ENCODE measurements at places on chromosomes 3 and 15.

- DNase-seq = no peak
Measured at GRCh38 chr15:62901087-62901486, 141.5 kb upstream of the TPM1 start.

- no peak for DNase-seq
Measured at GRCh38 chr3:46908294-46908985, 30.9 kb downstream of the PTH1R start.

DNA sequence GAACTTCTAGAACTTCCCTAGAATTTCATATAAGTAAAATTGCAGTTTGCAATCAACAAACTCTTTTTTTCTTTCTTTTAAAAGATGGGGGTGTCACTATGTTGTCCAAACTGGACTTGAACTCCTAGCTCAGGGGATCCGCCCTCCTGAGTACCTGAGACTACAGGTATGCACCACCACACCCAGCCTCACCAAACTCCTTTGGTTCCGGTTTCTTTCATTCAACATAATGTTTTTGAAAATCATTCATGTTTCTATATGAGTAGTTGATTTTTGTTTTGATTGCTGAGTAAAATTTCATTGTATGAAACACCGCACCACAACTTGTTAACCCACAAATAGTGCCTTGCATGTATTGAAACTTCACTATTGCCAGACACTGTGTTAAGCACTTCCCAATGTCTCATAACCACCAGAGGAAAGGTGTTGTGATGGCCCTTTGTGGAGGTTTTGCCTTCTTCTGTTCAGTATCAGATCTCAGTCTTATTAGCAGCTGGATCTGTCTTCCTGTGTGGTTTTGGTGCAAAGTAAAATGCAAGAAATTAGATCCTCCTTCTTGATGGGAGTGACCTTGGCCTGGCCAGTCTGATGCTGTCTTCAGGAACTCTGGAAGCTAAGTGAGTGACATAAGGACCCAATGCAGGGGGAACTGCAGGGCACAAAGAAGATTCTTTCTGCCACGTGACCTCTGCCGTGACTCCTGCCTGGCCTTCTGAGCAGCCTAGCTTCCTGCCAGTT lies 78.8 kb upstream of the UBE2E1 start:
- no peak for DNase-seq

DNA sequence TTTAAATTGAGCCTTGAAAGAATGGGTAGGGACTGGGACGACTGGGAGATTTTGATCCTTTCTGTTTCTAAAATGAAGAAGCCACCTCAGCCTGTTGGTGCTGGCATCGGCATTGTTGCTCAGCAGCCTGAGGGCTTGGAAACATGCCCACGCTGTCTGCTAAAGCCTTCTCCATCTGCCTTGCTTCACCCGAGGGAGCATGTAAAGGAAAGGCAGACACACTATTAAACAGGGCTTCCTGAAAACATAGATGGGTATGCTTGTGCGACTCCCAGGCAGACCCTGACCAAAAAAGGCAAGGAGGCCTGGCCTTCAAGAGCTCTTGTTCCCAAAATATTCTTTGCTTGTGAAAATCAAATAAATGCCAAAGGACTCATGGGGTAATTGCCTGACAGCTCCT lies 84.2 kb upstream of the SLC4A7 start:
- DNase-seq = no peak

GRCh38 chr15:77474310-77474988 lies 53.8 kb downstream of the HMG20A start:
- no peak for DNase-seq

DNA sequence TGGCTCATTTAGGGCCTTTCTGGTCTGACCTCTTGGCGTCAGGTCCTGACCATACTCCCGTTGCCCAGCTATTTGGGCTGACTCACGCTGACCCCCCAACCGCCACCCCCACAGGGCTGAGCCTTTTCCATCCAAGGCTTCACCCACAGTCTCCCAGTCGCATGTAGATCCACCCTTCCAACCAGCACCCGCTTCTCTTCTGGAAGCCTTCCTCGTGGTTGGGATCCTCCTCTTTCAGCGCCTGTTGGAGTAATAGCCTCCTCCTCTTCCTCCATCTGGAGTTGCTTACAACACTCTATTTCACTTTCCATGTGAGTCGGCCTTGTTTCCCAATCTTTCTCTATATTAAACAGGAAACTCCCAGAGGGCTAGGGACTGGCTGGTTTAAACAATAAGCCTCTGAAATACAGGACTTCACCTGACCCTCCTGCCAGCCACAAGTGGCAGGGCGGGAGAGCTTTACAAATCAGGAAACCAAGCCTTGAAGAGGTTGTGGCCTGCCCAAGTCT lies 2.1 kb upstream of the ALAS1 start:
- DNase-seq = no peak

- no peak for DNase-seq
Measured at GRCh38 chr3:164360738-164361406, 717.4 kb downstream of the SI start.

DNA sequence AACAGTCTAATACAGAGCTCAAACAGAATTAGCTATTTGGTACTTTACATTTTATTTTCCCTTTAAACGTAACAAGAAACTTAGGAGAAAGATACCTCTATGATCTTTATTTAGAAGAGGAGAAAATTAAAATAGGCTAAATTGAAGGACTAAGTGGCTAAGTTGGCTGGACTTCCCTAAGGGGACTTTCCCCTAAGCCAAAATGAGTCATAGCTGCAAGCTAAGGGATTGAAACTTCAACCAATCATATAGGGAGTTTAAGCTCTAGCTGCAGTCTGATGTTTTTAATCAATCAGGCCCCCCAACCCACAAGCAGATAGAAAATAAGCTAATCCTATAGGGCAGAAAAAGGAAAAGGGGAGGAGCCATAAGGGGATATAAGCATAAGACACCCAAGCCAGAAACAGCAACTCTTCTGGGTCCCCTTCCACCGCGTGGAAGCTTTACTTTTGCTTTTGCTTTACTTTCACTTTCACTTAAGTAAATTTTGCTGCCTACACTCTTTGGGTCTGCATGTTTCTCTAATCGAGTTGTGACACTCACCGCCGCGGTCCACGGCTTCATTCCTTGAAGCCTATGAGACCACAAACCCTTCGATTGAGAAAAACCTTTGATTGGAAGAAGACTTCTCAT lies 1108.5 kb upstream of the EPHA6 start:
- no peak for DNase-seq

GRCh38 chr3:136632625-136633081 lies 119.5 kb downstream of the STAG1 start:
- no peak for DNase-seq

- DNase-seq = no peak
Measured at GRCh38 chr3:71893122-71893521, 108.2 kb upstream of the PROK2 start.

DNA sequence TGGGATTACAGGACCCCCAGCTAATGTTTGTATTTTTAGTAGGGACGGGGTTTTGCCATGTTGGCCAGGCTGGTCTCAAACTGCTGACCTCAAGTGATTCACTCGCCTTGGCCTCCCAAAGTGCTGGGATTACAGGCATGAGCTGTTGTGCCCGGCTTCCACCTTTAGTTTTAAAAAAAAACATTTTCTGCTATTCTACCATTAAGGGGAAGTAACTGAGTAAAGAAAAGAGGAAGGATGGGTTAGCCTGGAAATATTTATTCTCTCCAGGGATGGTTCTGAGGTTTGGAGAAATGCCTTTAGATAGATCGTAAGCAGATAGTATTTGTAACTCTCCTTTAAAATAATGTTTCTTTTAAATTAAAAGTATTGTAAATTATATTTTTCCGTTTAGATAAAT lies 3.1 kb downstream of the AP4E1 start:
- DNase-seq = no peak

- DNase-seq = no peak
Measured at GRCh38 chr15:100171411-100171810, 170.4 kb downstream of the ADAMTS17 start.

GRCh38 chr3:160312014-160312624 lies 86.9 kb downstream of the C3orf80 start:
- no peak for DNase-seq

GRCh38 chr3:54793171-54793570 lies 134.7 kb downstream of the LRTM1 start:
- no peak for DNase-seq

DNA sequence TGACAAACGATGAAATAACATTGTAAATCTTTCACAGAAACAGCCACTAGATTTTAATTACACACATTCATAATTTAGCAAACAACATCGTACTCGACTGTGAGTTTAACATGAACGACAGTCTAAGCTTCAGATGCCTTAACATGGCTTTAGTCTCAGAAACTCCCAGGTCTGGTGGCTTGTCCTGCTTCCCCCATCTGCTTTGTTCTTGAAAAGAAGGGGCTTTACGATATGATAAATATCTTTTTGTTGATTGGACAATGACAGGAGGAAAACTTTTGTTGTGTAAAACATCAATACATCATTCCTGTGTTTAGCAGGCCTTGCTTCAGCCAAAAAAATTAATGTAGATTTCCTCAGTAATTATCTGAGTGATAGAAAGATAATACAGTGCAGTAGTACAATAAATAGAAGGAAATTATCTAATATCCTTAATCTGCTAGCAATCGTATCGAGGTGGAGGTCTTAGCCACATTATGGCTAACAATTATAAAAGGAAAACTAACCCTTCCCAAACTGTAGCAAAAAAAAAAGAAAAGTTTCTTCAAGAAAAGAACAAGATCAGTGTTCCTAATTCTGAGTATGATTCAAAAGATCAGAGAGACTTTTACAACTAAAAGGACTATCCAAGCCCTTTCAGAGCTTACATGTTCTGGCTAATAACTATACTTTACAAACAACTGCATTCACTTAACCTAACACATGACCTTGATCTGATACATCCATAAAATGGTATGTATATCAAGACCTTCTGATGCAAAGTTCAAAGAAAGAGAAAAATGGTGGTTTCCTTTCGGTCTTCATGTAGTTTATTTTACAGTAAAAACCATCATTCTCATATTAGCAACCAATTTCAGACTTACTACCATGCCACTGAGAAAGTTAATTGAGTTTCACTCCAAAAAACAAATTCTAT lies 535.7 kb downstream of the FOXP1 start:
- DNase-seq = no peak

DNA sequence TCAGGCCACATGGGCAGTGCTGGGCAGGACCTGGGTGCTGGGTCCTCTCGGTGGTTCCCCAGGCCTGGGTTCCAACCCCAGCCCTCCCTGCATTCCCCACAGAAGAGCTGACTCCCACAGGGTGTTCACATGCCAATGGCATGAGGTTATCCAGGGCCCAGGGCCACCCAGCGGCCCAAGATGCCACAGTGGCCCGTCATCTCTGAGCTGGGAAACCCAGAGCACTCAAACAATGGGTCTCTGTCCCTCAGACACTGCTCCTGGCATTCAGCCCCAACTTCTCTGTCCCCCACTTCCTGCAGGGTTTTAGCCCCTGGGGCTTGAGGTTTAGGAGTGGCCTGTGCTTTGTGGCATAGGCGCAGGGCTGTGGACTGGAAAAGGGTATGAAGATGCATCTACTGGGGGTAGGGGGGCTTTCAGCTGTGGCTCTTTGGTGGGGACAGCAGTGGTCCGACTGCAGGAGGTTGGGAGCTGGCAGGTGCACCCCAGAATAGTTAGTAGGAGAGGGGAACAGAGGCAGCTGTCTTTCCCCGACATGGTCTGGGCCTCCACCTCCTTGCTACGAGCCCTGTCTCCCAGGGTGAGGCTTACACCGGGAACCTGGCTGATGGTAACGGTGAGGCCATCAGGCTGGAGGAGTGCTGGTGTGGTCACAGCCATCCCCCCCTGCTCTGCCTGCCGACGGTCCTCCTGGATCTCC lies 1.7 kb downstream of the CCDC9B start:
- DNase-seq = no peak

- DNase-seq = no peak
Measured at GRCh38 chr15:23857028-23857641, 170.0 kb upstream of the NDN start.

DNA sequence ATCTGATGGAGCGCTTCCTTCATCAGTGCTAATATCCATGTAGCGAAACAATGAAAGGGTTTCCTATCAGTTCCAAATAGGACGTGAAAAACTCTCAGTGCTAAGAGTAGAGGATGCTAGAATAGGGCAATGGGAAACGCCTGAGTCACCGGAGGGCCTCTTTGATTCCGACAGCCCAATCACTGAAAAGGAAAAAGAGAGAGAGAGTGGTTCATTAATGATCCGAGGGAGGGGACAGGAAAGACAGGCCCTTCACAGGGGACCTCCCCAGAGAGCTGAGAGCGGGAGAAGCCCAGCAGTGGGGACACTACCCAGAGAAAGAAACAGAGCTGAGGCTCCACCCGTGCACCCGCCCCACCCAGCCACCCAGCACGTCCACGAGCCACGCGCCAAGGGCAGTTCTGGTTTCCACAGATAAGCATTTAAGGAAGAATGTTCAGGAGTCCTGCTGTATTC lies 76.9 kb downstream of the RPN1 start:
- no peak for DNase-seq

GRCh38 chr3:150721285-150722130 lies 17.8 kb upstream of the ERICH6 start:
- no peak for DNase-seq

GRCh38 chr3:169641167-169641566 lies 22.3 kb downstream of the MECOM start:
- DNase-seq = no peak

DNA sequence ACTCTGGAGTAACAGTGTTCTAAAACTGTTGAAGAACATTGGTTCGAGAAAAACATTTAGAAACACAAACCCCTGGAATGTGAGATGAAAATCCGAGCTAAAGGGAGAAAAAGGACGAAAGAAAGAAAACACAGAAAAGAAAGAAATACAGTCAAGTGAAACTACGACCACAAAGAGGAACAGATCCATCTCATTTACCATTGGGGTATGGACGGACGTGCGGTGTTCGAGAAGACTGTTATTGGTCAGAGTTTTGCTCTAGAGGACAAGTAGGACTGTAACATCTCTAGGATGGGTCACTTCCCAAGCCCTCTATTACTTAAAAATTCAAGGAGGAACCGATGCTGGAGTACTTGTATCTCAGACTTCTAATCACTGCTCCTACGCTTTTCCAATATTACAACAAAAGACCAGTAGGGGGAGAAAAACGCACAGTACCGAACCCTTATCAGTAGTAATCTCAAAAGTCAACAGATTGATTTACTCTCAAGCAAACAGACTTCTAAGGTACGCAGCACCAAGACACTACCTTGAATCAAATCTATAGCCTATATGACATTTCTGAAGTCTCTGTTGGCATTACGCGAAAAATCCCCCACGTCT lies 1.1 kb upstream of the PIK3CA start:
- DNase-seq = no peak

DNA sequence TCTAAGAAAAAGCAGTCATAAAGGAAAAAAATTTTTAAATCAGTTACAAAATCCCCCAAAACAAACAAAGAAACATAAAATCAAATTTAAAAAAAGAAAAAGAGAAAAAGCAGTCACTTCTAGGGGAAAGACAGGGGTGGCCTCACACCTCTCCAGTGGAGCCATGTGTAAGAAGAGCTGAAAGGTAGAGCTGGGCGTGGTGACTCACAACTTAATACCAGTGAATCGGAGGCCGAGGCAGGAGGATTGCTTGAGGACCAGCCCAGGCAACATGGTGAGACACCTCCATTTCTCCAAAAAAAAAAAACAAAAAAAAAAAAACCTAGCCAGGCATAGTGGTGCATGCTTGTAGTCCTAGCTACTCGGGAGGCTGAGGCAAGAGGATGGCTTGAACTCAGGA lies 14.7 kb downstream of the MESD start:
- DNase-seq = no peak

All from central memory CD8-positive, alpha-beta T cell (primary cell).